Endothelial cell of coronary artery (primary cell): ENCODE measurements at places on chromosomes 2 and 18. TPM values are rescaled to one million over a fixed set of nuclear protein-coding genes. Genes with fewer than 3 reads are reported as not detected.

CAPN14 gene
- under 0.01 and 0.09 TPM in 2 replicates for total RNA-seq

PTCD3 gene
- 63.8 and 70.3 TPM in 2 replicates for total RNA-seq

OTX1 gene
- 0.27 and 0.28 TPM in 2 replicates for total RNA-seq

CKAP2L gene
- 3.0 and 6.8 TPM in 2 replicates for total RNA-seq

ASB1 gene
- total RNA-seq = 12.3 and 30.5 TPM in 2 replicates

MDH1B gene
- total RNA-seq = 0.28 and 0.72 TPM in 2 replicates

C2orf15 gene
- 0.18 and 0.19 TPM in 2 replicates for total RNA-seq

L3MBTL4 gene
- total RNA-seq = not detected in 2 replicates

SMARCAL1 gene
- 11.2 and 17.5 TPM in 2 replicates for total RNA-seq

HSPE1 gene
- 118 and 149 TPM in 2 replicates for total RNA-seq

CDH20 gene
- 2.8 TPM in 1 of 2 replicates, not detected in the other for total RNA-seq

SULT1C4 gene
- total RNA-seq = 4.3 and 9.3 TPM in 2 replicates

MRPL33 gene
- 71.5 and 86.3 TPM in 2 replicates for total RNA-seq

TMEM178A gene
- total RNA-seq = 0.36 and 0.56 TPM in 2 replicates

MALL gene
- total RNA-seq = 21.3 and 37.5 TPM in 2 replicates

RNF149 gene
- 55.9 and 59.0 TPM in 2 replicates for total RNA-seq

AUP1 gene
- 91.2 and 104 TPM in 2 replicates for total RNA-seq

RESP18 gene
- not detected in 2 replicates for total RNA-seq

MLPH gene
- 13.8 TPM in 1 of 2 replicates, not detected in the other for total RNA-seq

LCLAT1 gene
- total RNA-seq = 8.0 and 8.6 TPM in 2 replicates

KCNF1 gene
- 0.09 and 1.9 TPM in 2 replicates for total RNA-seq

TTC21B gene
- total RNA-seq = 21.1 and 34.4 TPM in 2 replicates

CROCC2 gene
- total RNA-seq = not detected in 2 replicates

EMILIN1 gene
- 0.90 and 11.1 TPM in 2 replicates for total RNA-seq

SLC30A3 gene
- total RNA-seq = not detected in 2 replicates

NOP58 gene
- total RNA-seq = 58.2 and 66.0 TPM in 2 replicates

TRIM43B gene
- total RNA-seq = not detected in 2 replicates

CD8A gene
- not detected in 2 replicates for total RNA-seq

RBKS gene
- 0.99 and 1.0 TPM in 2 replicates for total RNA-seq

TWIST2 gene
- 1.6 and 7.1 TPM in 2 replicates for total RNA-seq

ALPP gene
- not detected in 2 replicates for total RNA-seq

SFT2D3 gene
- total RNA-seq = 2.7 and 2.9 TPM in 2 replicates

DUSP2 gene
- 0.09 and 0.54 TPM in 2 replicates for total RNA-seq

RIT2 gene
- total RNA-seq = not detected in 2 replicates

MAL gene
- not detected in 2 replicates for total RNA-seq

PDE1A gene
- total RNA-seq = under 0.01 and 2.4 TPM in 2 replicates

CREG2 gene
- under 0.01 and 0.72 TPM in 2 replicates for total RNA-seq

TNFRSF11A gene
- 1.9 and 3.1 TPM in 2 replicates for total RNA-seq

COLEC11 gene
- 0.09 and 0.38 TPM in 2 replicates for total RNA-seq

ACTG2 gene
- total RNA-seq = under 0.01 TPM in 1 of 2 replicates, not detected in the other

MAB21L4 gene
- total RNA-seq = not detected in 2 replicates

PRKAG3 gene
- not detected in 2 replicates for total RNA-seq
